ENCODE measurements at places on chromosomes 7 and 10.

- DNase-seq = no peak
Observed at GRCh38 chr10:129501652-129502436, 34.8 kb downstream of the MGMT start.

GRCh38 chr10:11345224-11346054 lies 266.0 kb downstream of the USP6NL start:
- no peak for DNase-seq

GRCh38 chr10:44618910-44619309 lies 234.0 kb upstream of the CXCL12 start:
- DNase-seq = no peak

DNA sequence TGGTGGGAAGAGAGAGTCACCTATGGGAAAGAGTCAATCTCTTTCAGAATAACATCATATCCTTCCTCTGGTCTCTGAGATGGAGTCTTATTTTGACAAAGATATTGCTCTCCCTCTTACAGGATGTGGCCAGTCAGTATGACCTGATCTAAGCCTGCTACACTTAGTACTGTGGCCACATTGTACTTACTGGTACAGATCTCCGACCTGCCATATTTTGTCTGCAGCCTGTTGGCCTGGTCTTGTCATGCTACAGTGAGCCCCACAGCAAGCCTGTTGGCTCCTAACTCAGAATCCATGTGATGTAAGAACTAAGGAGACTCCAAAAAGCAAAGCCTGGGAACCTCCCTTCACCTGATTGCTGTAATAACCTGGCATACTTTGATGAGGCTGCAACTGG lies 377.8 kb downstream of the SFMBT2 start:
- no peak for DNase-seq

GRCh38 chr10:112265745-112266144 lies 17.5 kb upstream of the TECTB start:
- no peak for DNase-seq

- DNase-seq = no peak
Observed at GRCh38 chr7:107692501-107692900, 31.9 kb downstream of the SLC26A4 start.

DNA sequence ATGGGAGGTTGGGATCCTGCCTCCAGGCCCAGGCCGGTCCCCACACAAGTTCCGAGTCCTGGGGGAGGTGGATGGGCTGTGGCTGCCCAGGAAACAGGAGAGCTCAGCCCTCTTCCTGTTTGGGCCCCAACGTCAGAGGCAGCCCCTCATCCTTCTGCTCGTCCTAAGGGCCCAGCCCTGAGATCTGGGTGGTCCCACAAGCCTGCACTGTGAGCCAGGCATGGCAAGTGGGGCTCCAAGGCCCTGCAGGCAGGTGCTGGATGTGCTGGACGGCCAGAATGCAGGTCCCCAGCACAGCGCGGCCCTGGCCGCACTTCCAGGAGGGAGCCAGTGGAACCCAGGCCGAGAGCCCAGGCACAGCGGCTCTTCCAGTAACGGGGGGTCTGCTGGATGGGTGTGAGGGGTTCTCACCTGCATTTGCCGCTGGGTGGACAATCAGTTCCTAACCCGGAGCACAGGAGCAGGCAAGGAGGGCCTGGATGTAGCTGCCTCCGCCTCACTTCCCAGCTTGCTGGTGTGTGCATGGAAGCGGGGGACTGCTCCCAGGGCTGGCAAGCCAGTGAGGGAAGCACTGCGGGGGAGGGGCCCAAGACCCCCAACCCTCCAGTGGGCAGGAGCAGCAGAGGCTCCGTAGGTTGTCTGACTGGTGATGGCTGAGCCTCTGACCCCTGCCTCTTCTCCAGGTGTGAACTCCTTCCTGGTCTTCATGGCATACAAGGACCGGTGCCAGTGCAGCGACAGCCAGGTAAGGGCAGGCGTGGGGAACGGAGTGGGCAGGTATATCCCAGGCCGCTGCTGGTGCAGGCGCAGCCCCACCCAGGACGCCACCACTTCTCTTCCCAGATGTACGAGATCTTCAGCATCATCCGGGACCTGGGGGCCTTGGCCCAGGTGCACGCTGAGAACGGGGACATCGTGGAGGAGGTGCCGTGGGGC lies 9.7 kb downstream of the DPYSL4 start:
- no peak for DNase-seq

- no peak for DNase-seq
Observed at GRCh38 chr10:52019077-52019555, 295.0 kb upstream of the DKK1 start.

GRCh38 chr7:70270149-70270548 lies 671.9 kb downstream of the AUTS2 start:
- no peak for DNase-seq

DNA sequence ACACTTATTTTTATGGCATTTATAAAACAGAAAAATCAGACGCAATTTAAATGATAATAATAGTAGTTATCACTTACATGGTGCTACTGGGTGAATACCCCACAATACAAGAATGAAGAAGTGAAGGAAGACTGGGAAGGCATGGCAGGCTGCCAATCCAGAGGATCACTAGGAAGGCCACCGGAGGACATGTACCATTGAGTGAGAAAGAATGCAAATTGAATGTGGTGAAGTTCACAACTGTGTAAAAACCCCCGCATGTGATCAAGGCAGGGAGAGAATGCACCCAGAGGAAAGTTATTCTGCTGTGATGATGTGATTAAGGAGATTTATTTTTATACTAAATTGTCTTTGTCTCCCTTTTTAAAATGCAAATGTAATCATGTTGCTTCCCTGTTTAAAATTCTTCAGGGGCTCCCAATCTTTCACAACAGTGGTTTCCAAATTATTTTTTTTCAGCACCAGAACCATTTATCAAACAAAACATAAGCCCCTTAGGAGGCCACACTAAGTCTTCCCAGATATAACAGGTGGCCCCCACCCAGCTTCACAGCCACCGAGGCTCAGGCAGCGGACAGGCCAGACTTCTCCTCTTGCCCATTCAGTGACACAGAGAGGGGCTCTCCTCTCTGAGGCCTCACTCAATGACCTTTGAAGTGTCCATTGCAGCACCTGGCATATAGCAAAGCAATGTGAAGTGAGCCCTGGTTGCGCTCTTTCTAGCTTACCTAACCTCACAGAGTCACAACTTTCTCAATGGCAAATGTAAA lies 59.6 kb downstream of the FRMPD2 start:
- no peak for DNase-seq

- DNase-seq = no peak
Observed at GRCh38 chr10:52228556-52228955, 85.5 kb upstream of the DKK1 start.

DNA sequence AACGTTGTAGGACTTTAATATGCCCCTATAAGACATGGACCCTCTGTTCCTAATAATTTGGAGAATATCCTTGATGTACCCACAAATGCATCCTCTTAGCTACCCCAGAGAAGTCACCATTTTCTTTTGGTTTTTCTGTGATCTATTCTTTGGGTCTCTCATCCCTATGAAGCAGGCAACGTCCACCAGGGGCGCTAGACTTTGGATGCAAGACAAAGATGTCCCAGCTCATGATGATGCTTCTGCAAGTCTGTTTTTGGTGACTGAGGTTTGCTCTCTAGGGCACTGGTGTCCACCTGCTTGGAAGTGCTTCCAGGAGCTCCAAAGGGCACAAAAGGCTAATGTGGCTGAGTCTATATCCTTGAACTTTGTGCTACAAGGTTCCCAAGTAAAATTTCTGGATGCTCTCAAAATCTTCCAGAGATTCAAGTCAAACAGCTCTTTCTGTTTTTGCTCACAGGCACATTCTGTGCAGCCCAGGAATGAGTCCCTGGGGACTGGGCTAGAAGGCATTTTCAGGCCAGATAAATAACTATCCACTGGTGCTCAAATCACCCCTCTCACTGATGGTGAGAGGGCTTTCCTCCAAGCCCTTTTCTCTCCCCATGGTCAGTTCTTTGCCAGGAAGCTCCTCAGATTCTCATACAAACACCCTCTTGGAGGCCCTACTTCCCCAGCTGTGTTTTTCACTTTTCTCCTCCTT lies 166.4 kb downstream of the C7orf25 start:
- no peak for DNase-seq

DNA sequence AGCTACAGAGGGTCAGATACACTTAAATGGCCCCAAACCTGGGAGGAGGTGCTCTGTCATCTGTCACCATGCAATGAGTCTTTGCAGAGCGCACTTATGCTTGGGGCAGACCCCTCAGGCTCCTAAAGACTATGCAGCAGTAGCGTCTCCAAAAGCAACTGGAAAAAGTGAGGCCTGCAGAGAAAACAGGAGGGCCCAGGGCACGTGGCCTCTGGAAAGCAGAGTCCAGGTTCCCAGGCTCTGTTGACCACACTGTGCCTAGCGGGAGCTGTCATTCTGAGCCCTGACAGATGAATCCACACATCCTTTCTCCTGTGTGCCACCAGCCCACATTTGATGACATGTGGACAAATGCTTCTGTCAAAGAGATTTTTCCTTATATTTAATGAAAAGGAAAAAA lies 66.4 kb downstream of the MINDY4 start:
- no peak for DNase-seq

- no peak for DNase-seq
Observed at GRCh38 chr10:33277135-33277536, 57.3 kb downstream of the NRP1 start.

DNA sequence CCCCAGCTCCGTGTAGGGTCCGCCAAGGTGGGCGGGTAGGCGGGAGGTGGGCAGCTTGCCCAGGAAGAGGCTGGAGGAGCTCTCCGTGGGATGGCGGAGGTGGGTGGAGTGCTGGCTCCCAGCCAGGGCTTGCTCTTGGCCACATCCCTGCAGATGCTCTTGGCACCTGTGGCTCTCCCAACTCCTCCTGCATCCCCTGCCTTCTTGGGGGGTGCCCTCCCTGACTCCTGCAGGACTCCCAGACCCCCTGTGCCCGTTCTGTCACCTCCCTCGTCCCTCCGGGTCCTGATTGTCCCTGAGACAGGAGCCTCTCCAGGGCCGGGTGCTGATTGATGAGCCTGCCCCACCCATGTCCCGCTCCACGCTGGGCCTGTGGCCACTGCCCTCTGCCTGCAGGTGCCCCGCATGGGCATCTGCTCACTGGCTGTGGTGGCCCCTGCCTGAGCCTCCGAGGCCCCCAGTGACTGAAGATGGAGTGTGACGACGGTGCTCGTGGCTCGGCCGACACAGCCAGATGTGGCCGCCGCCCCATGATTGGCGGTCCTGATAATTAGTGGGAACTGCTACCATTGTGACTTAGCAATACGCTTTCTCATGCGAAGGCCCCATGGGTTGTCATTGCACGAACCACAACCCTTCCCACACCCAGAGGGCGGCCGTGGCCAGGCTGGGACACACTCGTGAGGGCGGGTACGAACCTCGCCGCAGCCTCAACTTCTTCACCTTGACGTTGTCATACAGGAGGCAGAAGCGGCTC lies 23.6 kb downstream of the CFAP46 start:
- no peak for DNase-seq

DNA sequence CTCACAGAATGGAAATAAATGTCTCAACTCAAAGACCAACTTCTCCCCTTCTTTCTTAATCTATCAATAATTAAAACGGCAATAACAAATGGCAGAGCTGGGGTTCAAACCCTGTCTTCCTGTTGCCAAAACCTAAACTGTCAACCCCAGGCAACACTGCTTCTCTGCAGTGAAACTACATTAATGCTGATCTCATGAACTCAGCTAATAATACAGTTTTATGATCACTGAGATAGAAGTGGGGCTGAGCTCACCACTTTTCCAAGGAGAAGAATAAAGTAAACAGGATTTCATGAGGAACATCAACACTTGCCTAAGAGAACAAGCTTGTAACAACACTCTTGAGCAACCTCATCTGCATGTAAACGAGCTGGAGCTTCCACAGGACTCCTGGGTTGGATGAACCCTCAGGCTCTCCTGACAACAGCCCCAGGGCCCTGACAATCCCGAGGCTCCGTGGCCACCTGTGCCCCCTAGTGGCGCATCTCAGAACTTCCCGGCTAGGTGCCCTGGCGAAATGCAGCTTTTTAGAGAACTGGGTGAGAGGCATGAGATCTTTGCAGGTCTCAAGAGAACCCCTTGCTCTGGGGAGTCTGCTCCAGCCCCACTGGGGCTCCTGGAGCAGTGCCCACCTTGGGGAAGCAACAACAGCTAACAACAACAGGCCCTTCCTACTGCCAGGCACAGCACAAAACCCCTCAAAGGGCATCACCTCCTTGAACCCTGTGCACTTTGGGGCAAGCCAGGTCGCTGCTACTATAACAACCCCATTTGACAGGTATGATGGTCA lies 169.3 kb downstream of the SH3PXD2A start:
- no peak for DNase-seq

- DNase-seq = no peak
Observed at GRCh38 chr10:103765981-103766380, 89.4 kb downstream of the SH3PXD2A start.

DNA sequence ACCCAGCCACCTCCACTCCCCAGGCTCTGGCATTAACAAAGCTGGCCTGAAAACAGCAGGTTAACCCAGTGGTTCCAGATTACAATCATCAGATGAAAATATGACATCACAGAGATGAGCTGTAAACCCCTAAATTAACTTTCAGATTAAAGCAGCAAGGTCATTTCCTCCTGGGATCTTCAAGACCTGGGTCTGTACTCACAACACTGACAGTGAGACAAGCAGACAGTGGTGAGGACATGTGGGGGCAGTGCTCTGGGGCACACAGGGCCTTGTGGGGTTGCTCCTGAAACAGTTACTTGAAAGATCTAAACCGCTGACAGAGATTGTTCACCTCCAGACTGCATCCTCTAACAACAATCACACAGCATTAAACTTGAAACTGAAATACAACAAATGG lies 134.1 kb downstream of the ZNF438 start:
- no peak for DNase-seq

GRCh38 chr10:209357-209756 lies 74.1 kb downstream of the ZMYND11 start:
- DNase-seq = no peak

DNA sequence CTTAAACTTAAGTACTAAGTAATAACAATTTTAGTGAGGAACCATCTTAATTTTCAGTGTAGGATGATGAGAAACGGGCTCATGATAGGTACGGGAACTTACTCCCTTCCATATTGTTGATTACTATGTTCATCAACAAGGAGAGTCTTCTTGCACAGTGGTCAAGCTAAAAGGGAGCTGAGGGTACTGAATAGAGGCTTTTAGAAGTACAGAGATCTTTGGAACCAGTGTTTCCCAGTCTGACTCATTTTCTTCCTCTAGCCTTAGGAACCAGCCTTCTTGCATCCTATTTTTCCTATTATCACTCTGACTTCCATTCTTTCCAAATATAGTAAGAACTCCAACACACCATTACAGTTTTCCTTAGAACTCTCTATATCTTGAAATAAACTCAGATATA lies 17.6 kb upstream of the SEMA3D start:
- DNase-seq = no peak

DNA sequence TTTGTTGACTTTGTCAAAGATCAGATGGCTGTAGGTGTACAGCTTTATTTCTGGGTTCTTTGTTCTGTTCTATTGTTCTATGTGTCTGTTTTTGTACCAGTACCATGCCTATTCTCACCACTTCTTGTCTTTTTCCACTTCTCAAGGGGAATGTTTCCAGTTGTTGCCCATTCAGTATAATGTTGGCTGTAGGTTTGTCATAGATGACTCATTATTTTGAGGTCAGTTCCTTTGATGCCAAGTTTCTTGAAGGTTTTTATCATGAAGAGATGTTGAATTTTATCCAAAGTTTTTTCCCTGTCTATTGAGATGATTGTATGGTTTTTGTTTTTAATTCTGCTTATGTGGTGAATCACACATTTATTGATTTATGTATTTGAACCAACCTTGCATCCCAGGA lies 216.7 kb upstream of the RNF32 start:
- no peak for DNase-seq

- no peak for DNase-seq
Observed at GRCh38 chr7:38432671-38433070, 159.2 kb upstream of the TARP start.
